ENCODE measurements at places on chromosomes 6 and 20. TPM values are rescaled to one million over a fixed set of nuclear protein-coding genes. Genes with fewer than 3 reads are reported as not detected.

DNA sequence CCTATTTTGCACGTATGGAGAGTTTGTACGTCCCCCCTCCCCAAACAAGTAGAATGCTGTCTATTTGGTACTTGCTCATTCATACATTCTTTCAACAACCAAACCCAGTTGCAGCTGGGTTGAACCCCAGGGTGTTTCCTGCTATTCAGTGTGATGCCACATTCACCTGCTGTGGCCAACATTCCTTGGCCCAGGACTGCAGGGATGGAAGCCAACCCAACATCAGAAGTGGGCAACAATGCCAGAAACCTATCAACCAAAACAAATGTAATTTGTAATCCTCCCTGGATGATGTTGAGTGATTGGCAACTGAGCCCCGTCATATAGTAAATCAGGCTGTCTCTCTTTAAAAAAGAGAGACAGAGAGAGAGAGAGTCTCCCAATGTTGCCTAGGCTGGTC lies 8.9 kb downstream of the NT5E start:
- peak overlapping the region; percentile 24 for H3K27ac ChIP-seq
- H3K36me3 ChIP-seq = peaks cover 7% of the 10 kb centered on the region
- H3K4me3 ChIP-seq = no peak overlapping the region

The BEND6 gene
- polyA plus RNA-seq = 4.0 TPM

GRCh38 chr20:48722002-48722731 lies 105.6 kb downstream of the PREX1 start:
- peaks cover 2% of the 10 kb centered on the region for H3K27me3 ChIP-seq
- H3K36me3 ChIP-seq = no peaks in the 10 kb centered on the region

GRCh38 chr6:11315743-11316437 lies 83.4 kb upstream of the NEDD9 start:
- H3K27me3 ChIP-seq = no peaks in the 10 kb centered on the region
- peaks cover 8% of the 10 kb centered on the region for H3K4me1 ChIP-seq
- no peaks in the 10 kb centered on the region for H3K36me3 ChIP-seq
- H3K27ac ChIP-seq = no peak overlapping the region

The FBXO30 gene
- polyA plus RNA-seq = 3.1 TPM

DNA sequence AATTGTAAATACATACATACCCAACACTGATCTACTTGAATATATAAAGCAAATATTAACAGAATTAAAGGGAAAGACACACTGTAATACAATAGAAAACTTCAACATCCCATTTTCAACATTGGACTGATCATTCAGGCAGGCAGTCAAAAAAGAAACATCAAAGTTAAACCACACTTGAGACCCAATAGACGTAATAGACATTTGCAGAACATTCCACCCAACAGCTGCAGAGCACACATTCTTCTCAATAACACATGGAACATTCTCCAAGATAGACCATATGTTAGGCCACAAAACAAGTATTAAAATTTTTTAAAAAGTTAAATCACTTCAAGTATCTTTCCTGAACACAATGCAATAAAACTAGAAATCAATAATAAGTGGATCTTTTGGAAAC lies 698.2 kb downstream of the COL12A1 start:
- no peaks in the 10 kb centered on the region for H3K36me3 ChIP-seq
- no peaks in the 10 kb centered on the region for H3K4me1 ChIP-seq
- DNase-seq = no peak
- H3K27me3 ChIP-seq = no peaks in the 10 kb centered on the region

The OPRM1 gene
- not detected for polyA plus RNA-seq

GRCh38 chr20:37901654-37902503 lies 1.0 kb upstream of the VSTM2L start:
- H3K36me3 ChIP-seq = no peaks in the 10 kb centered on the region
- H3K4me1 ChIP-seq = no peaks in the 10 kb centered on the region
- H3K27ac ChIP-seq = no peak overlapping the region
- DNase-seq = peak; percentile 60
- no peak overlapping the region for H3K4me3 ChIP-seq

DNA sequence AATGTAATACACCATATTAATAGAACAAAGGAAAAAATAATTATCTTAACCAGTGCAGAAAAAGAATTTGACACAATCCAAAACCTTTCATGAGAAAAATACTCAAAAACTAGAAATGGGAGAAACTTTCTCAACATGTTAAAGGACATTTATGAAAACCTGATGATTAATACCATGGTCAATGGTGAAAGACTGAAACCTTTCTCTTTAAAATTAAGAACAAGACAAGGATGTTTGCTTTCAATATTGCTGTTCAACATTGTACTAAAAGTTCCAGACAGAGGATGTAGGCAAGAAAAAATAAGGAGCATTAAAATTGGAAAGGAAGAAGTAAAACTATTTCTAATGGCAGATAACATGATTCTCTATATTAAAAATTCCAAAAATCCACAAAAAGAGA lies 981.3 kb upstream of the FLRT3 start:
- no peaks in the 10 kb centered on the region for H3K4me1 ChIP-seq
- no peak overlapping the region for H3K4me3 ChIP-seq
- DNase-seq = no peak
- H3K36me3 ChIP-seq = no peaks in the 10 kb centered on the region
- no peaks in the 10 kb centered on the region for H3K27me3 ChIP-seq

The SNAP25 gene
- polyA plus RNA-seq = 2.0 TPM

The CYP39A1 gene
- polyA plus RNA-seq = 0.03 TPM

The PPIL6 gene
- polyA plus RNA-seq = 0.07 TPM

DNA sequence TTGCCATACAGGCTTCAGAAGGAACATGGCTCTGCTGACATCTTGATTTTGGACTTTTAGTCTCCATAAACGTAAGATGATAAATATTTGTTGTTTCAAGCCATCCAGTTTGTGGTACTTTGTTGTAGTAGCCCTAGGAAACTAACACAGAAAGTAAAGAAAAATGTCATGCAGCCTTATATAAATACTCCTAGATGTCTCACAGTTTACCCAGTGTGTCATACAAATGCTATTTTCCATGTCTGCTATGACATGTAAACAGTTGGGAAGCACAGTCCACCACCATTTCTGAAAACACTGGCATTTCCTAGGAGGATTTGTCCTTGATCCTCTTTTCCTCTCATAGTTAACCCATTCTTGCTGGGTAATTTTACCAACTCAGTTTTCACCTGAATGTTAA lies 30.6 kb upstream of the ME1 start:
- H3K27me3 ChIP-seq = no peaks in the 10 kb centered on the region
- no peak overlapping the region for H3K4me3 ChIP-seq
- H3K4me1 ChIP-seq = peaks cover 4% of the 10 kb centered on the region
- no peaks in the 10 kb centered on the region for H3K36me3 ChIP-seq
- no peak overlapping the region for H3K27ac ChIP-seq

The TREML2 gene
- polyA plus RNA-seq = not detected

DNA sequence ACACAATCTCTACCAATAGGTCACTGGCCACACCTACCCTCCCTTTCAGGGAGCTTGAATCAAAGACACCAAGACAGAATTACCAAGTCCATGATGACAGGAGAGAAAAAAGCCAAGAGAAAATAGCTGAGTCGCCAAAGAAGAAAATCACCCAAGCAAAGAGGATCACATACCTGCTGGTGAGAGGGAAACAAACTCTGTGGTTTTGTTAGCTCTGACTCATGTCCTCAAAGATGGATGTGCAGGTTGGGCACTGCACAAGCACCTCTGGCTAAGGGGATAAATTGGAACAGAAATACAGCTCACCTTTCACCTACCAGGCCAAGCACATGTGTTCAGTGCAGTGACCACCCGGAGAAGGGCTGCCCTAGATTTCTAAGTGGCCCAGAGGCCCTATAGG lies 114.8 kb downstream of the TFAP2A start:
- no peak for DNase-seq
- H3K4me1 ChIP-seq = no peaks in the 10 kb centered on the region
- H3K27me3 ChIP-seq = no peaks in the 10 kb centered on the region
- no peaks in the 10 kb centered on the region for H3K36me3 ChIP-seq

The GNRH2 gene
- polyA plus RNA-seq = 0.21 TPM

- no peaks in the 10 kb centered on the region for H3K27me3 ChIP-seq
- H3K27ac ChIP-seq = no peak overlapping the region
- DNase-seq = no peak
- no peak overlapping the region for H3K4me3 ChIP-seq
Observed at GRCh38 chr6:170135461-170135820, 155.4 kb downstream of the DLL1 start.

DNA sequence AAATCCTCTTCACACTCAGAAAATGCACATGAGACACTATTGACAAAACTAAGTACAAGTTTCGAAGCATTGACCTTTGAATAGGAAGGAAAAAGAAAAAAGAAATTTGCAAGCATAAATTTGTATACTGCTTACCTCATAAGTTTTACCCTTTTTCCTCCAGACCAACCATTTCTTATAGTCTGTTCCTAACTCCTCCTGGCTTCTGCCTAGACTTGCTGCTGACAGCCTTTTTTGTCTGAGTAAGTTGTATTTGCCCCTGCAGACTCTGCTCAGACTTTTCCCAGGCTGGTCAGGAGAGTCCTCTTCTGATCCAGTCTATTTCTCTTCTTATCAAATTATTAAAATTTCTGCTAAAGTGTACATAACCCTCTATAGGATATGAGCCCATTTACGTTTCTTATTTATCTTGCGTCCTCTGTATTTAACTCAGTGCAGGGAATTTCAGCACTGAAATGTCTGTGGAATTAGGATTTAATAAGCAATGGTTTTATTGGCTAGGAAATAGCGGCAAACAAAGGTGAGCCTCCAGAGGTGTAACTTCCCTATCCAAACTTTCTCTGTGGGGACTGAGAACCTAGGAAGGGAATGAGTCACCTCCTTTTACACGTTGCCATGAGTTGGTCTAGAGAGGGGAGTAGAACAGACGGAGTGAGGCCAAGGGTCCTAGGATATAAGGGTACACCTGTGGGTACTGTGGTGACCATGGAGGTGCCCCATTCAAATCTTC lies 207.1 kb upstream of the MARCKS start:
- DNase-seq = no peak
- H3K27ac ChIP-seq = no peak overlapping the region
- H3K27me3 ChIP-seq = no peaks in the 10 kb centered on the region
- H3K4me3 ChIP-seq = no peak overlapping the region

GRCh38 chr20:1331101-1331500 lies 2.2 kb upstream of the SDCBP2 start:
- no peak overlapping the region for H3K4me3 ChIP-seq
- H3K36me3 ChIP-seq = peaks cover 9% of the 10 kb centered on the region
- no peak for DNase-seq
- H3K27me3 ChIP-seq = no peaks in the 10 kb centered on the region
- H3K4me1 ChIP-seq = peaks cover 19% of the 10 kb centered on the region

The SYNDIG1 gene
- not detected for polyA plus RNA-seq

GRCh38 chr20:63028461-63028921 lies 21.7 kb upstream of the BHLHE23 start:
- no peak overlapping the region for H3K27ac ChIP-seq
- no peaks in the 10 kb centered on the region for H3K4me1 ChIP-seq
- no peak overlapping the region for H3K4me3 ChIP-seq

The SEL1L2 gene
- polyA plus RNA-seq = not detected

The PROKR2 gene
- not detected for polyA plus RNA-seq

DNA sequence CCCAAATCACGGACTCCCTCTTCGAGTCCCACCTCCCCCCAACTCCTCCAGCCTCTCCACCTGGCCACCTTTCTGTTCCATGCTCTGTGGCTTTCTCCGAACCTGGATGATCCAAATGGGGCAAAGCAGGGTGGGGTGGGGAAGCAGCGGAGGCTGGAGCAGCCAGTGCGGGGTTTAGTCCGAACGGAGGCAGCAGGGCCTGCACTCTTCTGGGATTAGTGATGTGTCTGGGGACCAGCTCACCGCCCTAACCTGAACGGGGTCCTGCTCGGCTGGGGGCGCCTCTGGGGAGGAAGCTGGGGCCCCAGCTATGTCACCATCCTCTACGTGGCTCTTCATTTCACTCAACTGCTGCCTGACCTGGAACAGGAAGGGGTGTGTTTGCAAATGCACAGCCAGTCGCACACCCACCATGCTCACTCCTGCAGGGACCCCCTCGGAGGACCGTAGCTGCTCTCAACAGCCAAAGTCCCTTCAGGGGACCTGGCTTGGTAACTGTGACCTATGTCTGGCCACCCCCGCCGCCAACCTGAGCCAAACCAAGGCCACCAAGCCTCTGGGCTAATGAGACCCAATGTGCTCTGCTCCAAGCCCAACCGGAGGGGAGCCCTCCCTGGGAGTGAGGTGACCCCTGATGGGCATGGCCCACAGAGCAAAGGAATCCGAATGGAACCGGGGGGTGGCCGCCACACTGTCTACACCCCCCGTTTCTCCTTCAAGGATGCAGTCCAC lies 46.8 kb downstream of the DSTN start:
- no peak overlapping the region for H3K27ac ChIP-seq
- DNase-seq = no peak
- no peak overlapping the region for H3K4me3 ChIP-seq
- no peaks in the 10 kb centered on the region for H3K4me1 ChIP-seq
- H3K36me3 ChIP-seq = peaks cover 85% of the 10 kb centered on the region

DNA sequence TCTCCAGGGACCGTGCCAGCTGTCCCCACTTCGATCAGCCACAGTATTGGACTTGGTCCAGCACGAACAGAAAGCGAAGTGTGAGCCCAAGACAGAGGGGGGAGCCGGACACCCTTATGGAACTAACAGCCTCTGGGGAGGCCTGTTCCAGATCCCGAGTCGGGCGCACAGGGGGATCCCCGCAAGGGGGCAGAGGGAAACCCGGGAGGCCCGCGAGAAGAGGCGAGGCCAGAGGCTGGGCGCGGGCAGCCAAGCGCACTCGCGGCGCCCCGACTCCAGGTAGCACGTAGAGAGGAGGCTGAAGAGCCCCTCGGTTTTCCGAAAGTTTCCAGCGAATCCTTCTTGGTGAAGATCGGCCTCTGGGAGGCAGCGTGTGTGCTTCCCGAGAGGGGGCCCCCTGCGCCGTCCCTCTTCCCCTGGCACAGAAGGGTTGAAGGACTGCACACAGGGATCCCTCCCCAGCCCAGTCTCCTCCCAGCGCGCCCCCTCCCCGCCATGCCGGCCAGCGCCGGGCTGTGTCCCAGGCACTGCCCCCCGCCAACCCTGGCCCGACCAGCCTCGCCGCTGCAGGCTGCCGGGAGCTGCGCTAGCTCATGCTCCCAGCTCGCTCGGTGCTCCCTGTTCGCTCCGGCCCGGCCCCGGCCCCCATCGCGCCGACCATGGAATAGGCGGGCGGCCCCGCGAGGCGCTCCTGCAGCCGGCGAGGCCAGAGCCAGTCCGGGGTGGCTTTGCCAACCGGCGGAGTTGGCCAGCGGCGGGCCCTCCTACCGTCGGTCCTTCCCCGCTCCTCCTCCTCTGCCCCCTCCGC lies 577 bp upstream of the SLC24A3 start:
- no peaks in the 10 kb centered on the region for H3K4me1 ChIP-seq
- H3K4me3 ChIP-seq = no peak overlapping the region
- H3K27ac ChIP-seq = no peak overlapping the region
- no peaks in the 10 kb centered on the region for H3K36me3 ChIP-seq

- H3K4me3 ChIP-seq = no peak overlapping the region
- no peak overlapping the region for H3K27ac ChIP-seq
- H3K36me3 ChIP-seq = no peaks in the 10 kb centered on the region
- no peak for DNase-seq
- H3K27me3 ChIP-seq = peaks cover 41% of the 10 kb centered on the region
Observed at GRCh38 chr20:49427751-49428518, 54.5 kb downstream of the KCNB1 start.

DNA sequence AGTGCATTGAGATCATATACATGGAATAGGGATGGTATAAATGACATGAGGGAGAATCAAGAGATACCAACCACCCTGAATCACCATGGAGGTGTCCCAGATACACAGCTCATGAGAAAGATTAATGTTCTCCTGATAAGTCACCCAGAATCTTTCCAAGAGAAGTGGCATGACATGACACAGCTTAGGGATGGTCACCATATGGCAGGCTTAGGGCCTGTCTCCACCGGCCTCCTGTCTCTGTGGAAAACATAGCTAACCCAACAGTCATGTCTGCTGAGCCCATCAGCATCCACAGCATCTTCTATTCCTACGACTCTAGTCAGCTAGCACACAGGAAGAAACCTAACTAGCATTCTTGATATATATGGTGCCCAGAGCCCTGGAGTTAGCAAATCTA lies 133.3 kb downstream of the IPCEF1 start:
- peaks cover 5% of the 10 kb centered on the region for H3K27me3 ChIP-seq
- no peak for DNase-seq
- no peak overlapping the region for H3K4me3 ChIP-seq
- no peak overlapping the region for H3K27ac ChIP-seq
- no peaks in the 10 kb centered on the region for H3K36me3 ChIP-seq
- H3K4me1 ChIP-seq = no peaks in the 10 kb centered on the region

Measured in IMR-90 (cell line).